GM04503 (cell line): ENCODE measurements at places on chromosomes 2 and 18.

DNA sequence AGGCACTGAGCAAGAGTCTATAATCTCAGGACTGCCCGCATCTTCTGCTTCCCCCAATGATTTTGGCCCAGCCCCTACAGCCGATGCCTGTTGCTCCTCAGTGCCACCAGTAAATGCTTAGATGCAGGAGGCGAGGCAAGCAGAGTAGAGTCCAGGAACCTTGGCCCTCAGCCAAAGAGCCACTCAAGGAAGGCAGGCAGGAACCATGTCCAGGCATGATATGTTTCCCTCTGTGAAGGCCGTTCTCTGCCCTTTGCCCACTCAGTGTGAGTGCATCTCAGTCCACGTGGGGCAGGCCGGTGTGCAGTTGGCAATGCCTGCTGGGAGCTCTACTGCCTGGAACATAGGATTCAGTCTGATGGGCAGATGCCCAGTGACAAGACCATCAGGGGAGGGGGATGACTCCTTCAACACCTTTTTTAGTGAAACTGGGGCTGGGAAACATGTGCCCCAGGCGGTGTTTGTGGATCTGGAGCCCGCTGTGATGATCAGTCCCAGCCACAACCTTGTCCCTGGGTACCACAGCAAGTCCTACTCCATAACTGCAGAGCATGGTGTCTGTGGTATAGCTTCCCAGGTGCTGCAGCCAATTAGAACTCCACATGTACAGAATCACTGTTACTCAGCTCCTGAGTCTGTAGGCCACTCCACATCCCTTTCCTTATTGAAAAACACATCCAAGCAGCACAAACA, 9.7 kb upstream of the DNAJB2 start:
- no peak for DNase-seq

DNA sequence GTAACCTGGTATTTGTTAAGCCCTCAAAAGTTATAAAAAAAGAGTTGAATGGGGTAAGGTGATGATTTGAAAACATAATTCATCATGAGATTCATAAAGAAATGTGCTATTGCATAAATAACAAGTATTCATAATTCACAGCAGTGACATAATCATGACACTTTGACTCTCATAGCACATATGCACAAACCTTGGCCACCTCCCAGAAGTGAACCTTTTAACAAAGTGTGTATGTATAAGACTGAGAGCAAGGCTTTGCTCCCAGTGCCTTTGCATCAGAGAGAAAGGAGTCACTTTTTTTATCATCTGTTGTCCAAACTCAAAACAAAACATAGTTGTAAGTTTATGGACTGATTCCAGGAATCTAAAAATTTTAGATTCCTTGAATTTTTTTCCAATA, 15.0 kb upstream of the HTR2B start:
- DNase-seq: no peak

DNA sequence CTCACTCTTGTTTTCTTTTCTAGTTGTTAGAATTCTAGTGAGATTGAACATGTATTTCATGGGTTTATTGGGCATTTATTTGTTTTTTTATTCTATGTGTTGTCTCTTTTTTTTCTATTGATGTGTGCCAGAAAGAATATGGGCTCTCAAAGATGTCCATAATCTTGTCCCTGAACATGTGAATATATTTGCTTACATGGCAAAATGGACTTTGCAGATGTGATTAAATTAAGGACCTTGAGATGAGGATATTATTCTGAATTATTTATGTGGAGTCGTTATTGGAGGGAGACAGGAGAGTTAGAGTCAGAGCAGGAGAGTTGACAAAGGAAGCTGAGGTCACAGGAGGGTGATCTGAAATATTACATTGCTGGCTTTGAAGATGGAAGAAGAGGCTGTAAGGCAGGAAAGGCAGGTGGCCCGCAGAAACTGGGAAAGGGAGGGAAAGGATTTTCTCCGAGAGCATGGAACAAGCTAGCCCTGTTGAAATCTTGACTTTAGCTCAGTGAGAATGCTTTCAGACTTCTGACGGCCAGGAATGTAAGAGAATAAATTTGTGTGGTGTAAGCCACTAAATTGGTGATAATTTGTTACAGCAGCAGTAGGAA, 82.8 kb downstream of the NABP1 start:
- no peak for DNase-seq

GRCh38 chr2:241321033-241321432, 5.3 kb downstream of the SEPTIN2 start:
- no peak for DNase-seq

- DNase-seq: no peak
Observed at GRCh38 chr18:79438089-79438897, 42.6 kb downstream of the NFATC1 start.

DNA sequence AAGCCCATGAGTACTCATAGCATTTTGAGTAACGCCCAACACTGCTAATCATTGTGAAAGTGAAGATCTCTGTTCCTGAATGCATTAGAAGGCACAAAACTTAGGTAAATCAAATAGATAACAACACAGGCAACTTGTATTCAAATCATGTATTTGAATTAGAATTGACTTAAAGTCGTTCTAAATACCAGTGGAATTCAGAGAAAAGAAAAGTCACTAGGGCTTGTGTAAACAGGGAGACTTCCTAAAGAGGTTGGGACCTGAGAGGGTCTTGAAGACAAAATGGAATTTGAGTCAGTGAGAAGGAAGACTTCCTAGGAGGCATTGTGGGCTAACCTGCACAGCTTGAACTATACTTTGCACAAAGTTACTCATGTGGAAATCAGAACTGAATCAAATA, 127.2 kb downstream of the CTNNA2 start:
- DNase-seq: no peak

DNA sequence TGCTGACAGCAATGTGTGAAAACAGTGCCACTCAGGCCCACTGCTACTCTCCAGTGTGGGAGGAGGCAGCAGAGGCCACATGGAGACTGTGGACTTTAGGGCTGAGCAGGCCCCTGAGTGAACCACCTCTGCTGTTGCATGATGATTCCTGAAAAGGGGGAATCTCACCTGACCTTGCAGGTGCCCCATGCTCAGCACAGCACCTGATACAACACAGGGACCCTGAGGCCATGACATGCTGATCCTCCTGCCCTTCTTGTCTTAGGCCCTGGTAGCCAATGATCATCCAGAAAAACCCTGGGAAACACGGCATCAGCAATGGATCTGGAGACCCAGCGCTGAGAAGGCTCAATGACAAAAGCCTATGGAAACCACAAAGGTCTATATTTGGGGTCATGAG, 446.8 kb upstream of the MYT1L start:
- DNase-seq: no peak

DNA sequence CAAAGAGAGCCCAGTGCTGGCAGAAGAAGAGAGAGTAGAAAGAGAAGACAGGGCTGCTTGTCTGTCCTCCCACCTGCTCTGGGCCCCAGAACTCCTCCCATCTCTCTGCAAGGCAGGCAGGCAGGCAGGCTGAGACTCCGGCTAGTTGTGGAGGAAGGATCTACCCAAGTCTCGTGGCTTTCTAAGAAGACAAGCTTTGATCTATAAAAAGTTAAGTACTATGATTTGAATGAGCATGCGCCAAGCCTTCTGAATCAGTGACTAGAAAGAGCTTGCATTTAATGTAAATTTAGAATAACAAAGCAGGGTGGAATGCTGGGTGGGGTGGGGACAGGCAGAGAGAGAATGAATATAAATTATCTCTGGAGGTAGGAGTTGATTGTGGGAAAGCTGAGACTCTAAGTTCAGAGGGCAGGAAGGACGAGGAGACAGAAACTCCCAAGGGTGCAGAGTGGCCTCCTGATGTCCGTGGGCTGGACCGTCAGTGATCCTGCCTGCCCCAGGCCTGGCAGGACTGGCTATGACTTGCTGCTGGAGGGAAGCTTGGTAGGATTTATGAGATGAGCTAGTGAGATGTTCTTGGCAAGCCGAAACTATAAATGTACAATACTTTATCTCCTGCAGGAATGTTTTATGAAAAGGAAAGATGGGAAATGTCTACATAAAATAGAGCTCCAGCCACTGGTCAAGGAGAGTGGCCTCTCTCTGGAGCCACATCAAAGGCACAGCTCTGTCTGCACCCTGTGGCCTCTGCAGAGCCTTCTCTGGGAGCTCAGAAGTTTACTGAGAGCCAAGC, 447.5 kb downstream of the TNS1 start:
- peak; percentile 60 for DNase-seq

DNA sequence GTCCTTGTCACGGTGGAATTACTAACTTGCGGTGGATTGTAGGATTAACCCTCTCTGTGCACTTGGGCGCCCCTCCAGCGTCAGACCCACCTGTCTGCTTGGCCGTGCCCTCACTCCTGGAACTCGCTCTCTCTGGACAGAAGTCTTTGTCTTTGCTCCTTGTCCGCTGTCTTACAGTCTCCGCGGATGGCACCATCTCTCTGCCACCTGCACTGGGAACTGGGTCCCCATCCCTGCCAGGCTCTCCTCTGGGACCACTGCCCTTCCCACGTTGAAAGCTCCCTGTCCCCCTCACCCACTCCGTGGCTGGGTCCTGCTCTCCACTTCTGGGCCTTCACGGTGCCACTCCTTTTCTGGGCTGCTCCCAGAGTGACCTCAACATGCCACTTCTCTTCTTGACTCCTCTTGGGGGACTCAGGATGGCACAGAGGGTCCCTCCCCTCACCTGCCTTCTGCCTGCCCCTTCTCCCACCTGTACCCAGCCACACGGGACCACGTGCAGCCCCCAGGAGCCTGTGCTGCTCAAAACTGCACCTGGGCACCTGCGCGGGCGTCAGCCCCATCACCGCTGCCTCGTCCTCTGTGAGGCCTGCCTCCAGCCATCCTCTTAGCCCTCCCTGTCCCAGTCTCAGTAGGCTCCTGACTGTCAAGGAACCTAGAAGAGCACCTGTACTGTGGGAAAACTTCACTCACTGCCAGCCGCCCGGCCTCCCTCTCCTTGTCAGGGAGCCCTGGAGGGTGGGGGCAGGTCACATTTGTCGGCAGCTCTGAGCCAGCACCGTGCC, 11.1 kb downstream of the CNDP2 start:
- no peak for DNase-seq

- peak; percentile 57 for DNase-seq
Observed at GRCh38 chr2:56167616-56168562, 15.9 kb upstream of the CCDC85A start.

DNA sequence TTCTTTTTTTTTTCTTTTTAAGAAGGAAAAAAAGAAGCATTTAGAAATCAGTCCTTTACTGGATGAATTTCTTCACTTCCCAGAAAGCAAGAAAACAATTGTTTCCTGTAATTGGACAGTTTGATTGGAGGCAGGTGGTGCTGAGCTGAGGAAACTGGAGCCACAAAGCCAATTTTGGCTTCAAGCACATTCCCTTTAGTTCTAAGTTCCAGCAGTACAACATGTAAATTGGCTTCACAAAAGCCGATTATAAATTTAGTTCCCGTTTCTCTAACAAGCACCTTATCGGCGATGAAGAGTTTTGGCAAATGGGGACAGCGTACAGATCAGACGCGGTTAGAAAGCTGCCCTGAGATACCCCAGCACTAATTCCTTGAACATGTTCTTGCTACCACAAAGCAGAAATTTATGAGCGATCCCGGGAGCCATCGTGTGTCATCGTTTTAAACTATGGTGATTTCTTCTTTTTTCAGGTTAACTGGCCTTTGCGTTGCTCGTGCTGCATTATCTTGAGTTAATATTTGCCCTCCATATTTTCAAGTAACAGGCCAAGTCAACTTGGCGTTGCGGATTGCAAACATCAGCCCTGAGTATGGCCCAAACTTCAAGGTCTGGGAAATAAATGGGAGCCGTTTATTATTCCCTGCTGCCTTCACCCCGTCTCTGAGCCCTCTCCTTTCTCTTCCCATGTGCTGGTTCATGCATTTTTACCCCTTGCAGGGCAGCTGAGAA, 190.4 kb upstream of the ID2 start:
- no peak for DNase-seq

- DNase-seq: no peak
Observed at GRCh38 chr2:85016446-85016845, 45.5 kb downstream of the KCMF1 start.

- DNase-seq: no peak
Observed at GRCh38 chr18:63470751-63471150, 6.0 kb upstream of the SERPINB5 start.

- no peak for DNase-seq
Observed at GRCh38 chr2:24485197-24485596, 5.9 kb upstream of the NCOA1 start.

GRCh38 chr2:229910832-229911412, 10.9 kb downstream of the TRIP12 start:
- no peak for DNase-seq

GRCh38 chr2:230684270-230685168, 28.1 kb upstream of the CAB39 start:
- no peak for DNase-seq

DNA sequence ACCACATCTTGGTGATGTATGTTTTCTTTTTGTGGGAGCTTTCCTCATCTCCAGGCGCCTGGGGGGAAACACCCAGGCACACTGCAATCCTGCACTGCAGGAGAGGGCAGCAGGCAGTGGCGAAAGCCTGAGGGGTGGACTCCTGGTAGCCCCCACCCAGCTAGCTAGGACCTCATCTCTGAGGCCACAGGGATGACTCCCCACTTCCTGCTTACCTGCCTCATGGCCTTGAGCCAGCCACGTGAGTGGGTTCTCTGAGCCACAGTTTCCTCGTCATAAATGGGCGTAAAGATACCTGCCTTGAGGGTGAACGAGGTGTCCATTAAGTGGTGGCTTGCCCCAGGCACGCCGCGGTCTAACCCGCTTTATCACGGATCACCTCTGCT, 19.1 kb downstream of the TRAF3IP1 start:
- no peak for DNase-seq

GRCh38 chr2:106063181-106063580, 130.9 kb downstream of the UXS1 start:
- no peak for DNase-seq

DNA sequence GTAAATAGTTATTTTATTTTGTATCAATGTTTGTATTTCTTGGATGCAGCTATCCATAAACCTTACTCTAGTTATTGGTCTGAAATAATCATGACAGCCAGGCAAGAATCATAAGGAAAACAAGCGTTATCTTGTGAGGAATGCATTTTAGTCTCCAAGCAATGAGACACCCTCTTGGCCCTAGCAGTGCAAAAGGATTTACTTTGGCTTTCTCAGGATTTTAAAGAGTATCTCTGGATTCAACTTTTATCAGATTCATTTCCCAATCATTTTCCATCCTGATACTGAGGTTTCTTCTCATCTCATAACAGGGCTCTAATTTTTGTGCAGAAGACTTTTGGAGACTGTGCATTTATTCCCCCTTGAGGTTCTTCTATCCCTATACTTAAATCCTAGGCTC, 480.8 kb downstream of the TMX3 start:
- DNase-seq: no peak
